ENCODE measurements at places on chromosomes 13 and 19. TPM values are rescaled to one million over a fixed set of nuclear protein-coding genes. Genes with fewer than 3 reads are reported as not detected.

Gene GEMIN7
- total RNA-seq, result 107 TPM

Gene UPK1A
- not detected for total RNA-seq

Gene CD70
- not detected for total RNA-seq

Gene CERS4
- total RNA-seq, result 39.0 TPM

Gene IFNL1
- total RNA-seq, result not detected

Gene KIR3DL2
- not detected for total RNA-seq

Gene LCP1
- total RNA-seq, result 38.8 TPM

Gene ATXN8OS
- total RNA-seq, result not detected

Gene FFAR1
- 0.18 TPM for total RNA-seq

Gene LGALS4
- total RNA-seq, result 113 TPM

Gene NCR1
- total RNA-seq, result not detected

Gene PNMA8A
- total RNA-seq, result not detected

Gene MBD3L3
- total RNA-seq, result not detected

- peak overlapping the region; percentile 84 for H3K27ac ChIP-seq
- DNase-seq, result no peak
- H3K27me3 ChIP-seq, result no peaks in the 10 kb centered on the region
These were observed 64.3 kb downstream of the LRCH1 start for GRCh38 chr13:46617229-46617721.

DNA sequence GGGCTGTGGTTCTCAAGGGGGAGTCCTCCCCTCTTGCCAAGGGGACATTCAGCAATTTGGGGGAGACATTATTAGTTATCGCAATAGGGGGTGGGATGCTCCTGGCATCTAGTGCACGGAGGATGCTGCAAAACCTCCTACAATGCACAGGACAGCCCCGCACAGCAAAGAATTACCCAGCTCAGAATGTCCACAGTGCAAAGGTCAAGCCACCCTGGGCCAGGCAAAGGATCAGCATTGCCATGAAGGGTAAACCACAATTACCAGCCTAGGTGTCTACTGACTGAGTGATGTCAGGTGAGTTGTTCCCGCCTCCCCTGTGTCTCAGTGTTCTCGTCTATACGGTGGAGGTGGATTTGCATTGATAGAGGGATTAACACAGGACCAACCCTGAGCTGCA lies 2.4 kb upstream of the METTL21C start:
- DNase-seq, result no peak
- peaks cover 32% of the 10 kb centered on the region for H3K27me3 ChIP-seq
- no peak overlapping the region for H3K4me3 ChIP-seq

DNA sequence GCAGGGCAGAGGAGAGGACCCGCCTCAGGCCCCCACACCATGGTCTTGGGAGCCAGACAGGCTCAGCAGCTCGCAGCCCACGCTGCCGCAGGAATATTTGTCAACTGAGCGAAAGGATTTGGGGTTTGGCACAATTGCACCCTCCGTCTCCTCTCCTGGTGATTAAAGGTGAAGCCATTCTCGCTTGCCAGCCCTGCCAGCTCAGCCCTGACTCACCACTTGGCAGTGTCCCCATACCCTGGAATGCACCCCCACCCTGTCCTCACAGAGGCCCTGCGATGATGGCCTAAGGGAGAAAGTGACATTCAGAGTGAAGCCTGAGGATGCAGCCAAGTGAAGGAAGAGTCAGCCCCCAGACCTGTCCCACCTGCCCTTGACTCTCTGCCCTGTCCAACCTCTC lies 18.8 kb downstream of the CYTH2 start:
- peaks cover 45% of the 10 kb centered on the region for H3K4me1 ChIP-seq
- H3K27ac ChIP-seq, result peak overlapping the region; percentile 80
- no peaks in the 10 kb centered on the region for H3K36me3 ChIP-seq
- peaks cover 22% of the 10 kb centered on the region for H3K27me3 ChIP-seq

- DNase-seq, result no peak
- H3K27me3 ChIP-seq, result no peaks in the 10 kb centered on the region
- H3K4me3 ChIP-seq, result no peak overlapping the region
- H3K4me1 ChIP-seq, result no peaks in the 10 kb centered on the region
These were observed 60.9 kb downstream of the GGACT start for GRCh38 chr13:100527644-100528043.

- no peak overlapping the region for H3K27ac ChIP-seq
- no peak for DNase-seq
- H3K27me3 ChIP-seq, result no peaks in the 10 kb centered on the region
- H3K36me3 ChIP-seq, result no peaks in the 10 kb centered on the region
- H3K4me3 ChIP-seq, result no peak overlapping the region
- no peaks in the 10 kb centered on the region for H3K4me1 ChIP-seq
These were observed 120.2 kb downstream of the AKAP11 start for GRCh38 chr13:42392180-42392579.

- H3K36me3 ChIP-seq, result no peaks in the 10 kb centered on the region
- H3K27me3 ChIP-seq, result no peaks in the 10 kb centered on the region
- H3K4me3 ChIP-seq, result no peak overlapping the region
- H3K27ac ChIP-seq, result peak overlapping the region; percentile 94
These were observed 16.5 kb downstream of the NFIX start for GRCh38 chr19:13011653-13012389.

GRCh38 chr19:45640849-45641273 lies 1.7 kb upstream of the EML2 start:
- peak overlapping the region; percentile 85 for H3K27ac ChIP-seq
- DNase-seq, result peak; percentile 50
- H3K27me3 ChIP-seq, result peaks cover 27% of the 10 kb centered on the region
- H3K4me3 ChIP-seq, result no peak overlapping the region
- H3K4me1 ChIP-seq, result peaks cover 46% of the 10 kb centered on the region

GRCh38 chr19:11446652-11447301 lies 11.3 kb downstream of the PRKCSH start:
- no peak overlapping the region for H3K27ac ChIP-seq
- H3K4me3 ChIP-seq, result no peak overlapping the region
- no peaks in the 10 kb centered on the region for H3K27me3 ChIP-seq
- peak; percentile 71 for DNase-seq
- peaks cover 5% of the 10 kb centered on the region for H3K4me1 ChIP-seq

- H3K4me1 ChIP-seq, result no peaks in the 10 kb centered on the region
- H3K27me3 ChIP-seq, result no peaks in the 10 kb centered on the region
- DNase-seq, result no peak
- no peak overlapping the region for H3K27ac ChIP-seq
- no peak overlapping the region for H3K4me3 ChIP-seq
These were observed 1016.9 kb downstream of the UQCRFS1 start for GRCh38 chr19:28196101-28196500.

DNA sequence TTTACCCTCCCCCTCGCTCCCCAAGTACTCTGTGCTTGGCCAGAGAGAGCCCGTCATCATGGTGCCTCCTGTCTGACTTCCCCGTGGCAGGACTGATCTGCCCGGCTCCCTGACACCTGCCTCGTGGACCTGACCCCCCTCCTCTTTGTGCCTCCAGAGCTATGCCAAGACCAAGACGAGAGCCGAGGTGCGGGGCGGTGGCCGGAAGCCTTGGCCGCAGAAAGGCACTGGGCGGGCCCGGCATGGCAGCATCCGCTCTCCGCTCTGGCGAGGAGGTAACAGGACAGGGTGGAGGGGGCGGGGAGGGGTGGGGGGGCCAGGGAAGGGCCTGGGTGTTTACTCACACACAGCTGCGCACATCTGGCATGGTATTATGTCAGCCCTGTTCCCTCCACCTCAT lies 4.5 kb downstream of the MRPL4 start:
- no peaks in the 10 kb centered on the region for H3K27me3 ChIP-seq
- peaks cover 16% of the 10 kb centered on the region for H3K4me1 ChIP-seq
- H3K36me3 ChIP-seq, result peaks cover 54% of the 10 kb centered on the region
- no peak for DNase-seq
- H3K27ac ChIP-seq, result no peak overlapping the region
- H3K4me3 ChIP-seq, result no peak overlapping the region

DNA sequence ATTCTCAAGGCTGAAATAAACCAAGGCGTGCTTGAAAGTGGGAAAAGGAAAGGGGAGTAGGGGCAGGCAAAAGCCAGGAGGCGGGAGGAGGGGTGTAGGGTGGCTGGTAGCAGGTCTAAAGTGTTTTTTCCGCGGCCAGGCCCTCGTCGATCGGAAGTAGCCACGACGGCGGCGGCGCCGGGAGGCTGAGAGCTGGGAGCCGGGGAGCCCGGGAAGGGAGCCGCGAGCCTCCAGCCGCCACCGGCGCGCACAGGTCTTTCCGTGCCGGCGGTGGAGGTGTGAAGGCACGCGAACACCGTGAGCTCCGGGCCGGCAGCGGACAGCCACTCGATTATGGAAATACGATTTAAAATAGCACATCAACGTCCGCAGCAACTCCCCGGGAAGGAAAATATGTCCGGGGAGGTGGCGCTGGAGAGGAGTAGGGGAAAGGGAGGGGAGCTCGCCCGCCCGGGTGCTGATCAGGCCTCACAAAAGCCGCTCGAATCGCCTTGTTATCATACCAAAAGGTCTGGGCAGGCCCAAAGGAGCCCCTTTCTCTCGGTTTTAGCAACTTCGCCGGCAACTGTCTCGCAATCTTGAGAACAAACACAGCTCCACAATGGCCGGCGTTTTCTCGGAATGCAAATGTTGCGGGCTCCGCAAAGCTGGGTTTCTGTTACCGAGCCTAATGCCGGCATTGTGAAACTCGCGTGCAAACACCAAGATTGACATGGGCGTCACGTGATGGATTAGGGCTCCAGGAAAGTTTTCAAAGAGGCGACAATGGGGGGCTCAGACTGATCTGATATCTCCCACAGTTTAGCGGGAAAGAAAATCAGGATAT lies 2.9 kb upstream of the PCDH8 start:
- DNase-seq, result peak; percentile 71
- peak overlapping the region; percentile 20 for H3K27ac ChIP-seq
- H3K27me3 ChIP-seq, result peaks cover 21% of the 10 kb centered on the region
- H3K4me1 ChIP-seq, result peaks cover 31% of the 10 kb centered on the region
- H3K4me3 ChIP-seq, result peak overlapping the region; percentile 63

GRCh38 chr13:98103531-98103930 lies 39.4 kb upstream of the FARP1 start:
- DNase-seq, result no peak
- H3K27me3 ChIP-seq, result no peaks in the 10 kb centered on the region
- no peak overlapping the region for H3K4me3 ChIP-seq
- no peaks in the 10 kb centered on the region for H3K36me3 ChIP-seq

DNA sequence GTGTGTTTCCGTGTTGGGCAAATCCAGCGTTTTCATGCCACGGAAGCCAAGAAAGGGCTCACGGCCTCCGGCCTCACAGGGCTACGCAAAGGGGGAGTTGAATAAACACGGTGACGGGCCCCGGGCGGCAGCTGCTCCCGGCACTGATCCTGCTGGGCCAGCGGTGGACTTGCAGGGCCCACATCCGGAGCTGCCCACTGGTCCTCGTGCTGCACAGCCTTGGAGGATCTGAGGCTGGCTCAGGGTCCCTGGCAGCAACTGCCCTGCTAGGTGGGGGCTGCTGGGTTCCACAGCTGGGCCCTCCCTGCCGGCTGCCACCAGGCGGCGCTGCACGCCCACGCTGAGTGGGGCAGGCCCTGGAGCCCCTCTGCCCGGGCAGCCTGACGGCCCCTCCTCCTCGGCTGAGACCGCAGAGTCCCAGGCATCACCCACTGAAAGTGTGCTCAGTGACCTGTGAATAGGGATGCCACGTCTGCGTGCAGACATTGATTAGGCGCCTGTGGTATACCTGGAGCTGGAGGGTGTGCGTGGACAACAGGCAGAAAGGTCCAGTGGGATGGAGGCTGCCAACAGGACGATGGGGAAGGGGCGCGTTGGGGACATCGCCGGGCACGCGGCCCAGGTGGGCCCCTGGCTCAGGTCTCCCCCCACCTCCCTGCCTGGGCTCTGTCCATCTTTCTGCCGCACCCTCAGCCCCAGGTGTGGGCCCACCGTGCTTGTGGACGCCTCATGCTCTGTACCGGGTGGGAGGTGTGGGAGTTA lies 5.3 kb upstream of the HCN2 start:
- H3K27me3 ChIP-seq, result peaks cover 19% of the 10 kb centered on the region
- H3K36me3 ChIP-seq, result peaks cover 45% of the 10 kb centered on the region
- H3K27ac ChIP-seq, result no peak overlapping the region
- peaks cover 29% of the 10 kb centered on the region for H3K4me1 ChIP-seq

DNA sequence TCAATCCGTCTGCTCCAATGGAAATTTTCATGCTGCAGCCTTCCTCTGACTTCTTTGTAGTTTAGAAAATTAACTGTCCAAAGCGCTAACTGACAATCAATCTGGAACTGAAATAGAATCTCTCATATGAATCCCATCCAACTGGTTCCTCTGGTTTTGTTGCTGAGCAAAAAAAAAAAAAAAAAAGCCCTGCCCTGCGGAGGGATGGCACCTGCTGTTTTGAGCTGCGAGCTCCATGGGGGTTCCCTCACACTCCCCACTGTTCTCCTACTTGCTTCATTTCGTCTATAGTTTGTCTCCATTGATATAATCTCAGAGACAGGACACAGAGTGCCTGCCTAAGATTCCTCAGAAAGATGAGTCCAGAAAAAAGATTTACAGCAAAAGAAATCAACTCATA lies 33.4 kb downstream of the FAAP24 start:
- H3K36me3 ChIP-seq, result peaks cover 5% of the 10 kb centered on the region
- no peak overlapping the region for H3K4me3 ChIP-seq
- no peak for DNase-seq

DNA sequence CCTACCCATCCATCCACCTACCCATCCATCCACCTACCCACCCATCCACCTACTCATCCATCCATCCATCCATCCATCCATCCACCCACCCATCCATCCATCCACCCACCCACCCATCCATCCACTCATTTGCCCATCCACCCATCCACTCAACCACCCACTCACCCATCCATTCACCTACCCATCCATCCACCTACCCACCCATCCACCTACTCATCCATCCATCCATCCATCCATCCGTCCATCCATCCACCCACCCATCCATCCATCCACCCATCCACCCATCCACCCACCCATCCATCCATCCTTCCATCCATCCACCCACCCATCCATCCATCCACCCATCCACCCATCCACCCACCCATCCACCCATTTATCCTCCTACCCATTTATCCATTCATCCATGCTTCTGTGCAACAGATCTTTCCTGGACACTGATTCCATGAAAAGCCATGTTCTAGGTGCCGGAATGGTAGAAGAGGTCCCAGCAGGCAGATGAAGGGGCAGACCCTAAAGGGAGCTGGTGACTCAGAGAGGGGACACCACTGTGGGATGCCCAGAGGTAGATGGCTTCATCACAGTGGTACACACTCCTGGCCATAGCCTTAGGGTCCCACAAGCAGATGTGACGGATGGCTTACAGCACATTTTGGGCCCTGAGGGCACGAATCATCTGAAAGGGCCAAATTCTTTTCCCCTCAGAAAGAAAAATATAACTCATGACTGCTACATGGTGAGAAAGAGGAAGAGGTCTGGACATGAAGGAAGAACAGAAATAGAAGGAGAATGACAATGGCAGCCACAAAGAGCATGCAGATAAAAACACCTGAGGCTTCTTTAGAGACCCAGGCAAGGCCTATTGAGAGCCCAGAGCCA lies 76.0 kb downstream of the KCTD15 start:
- no peak overlapping the region for H3K27ac ChIP-seq
- H3K36me3 ChIP-seq, result no peaks in the 10 kb centered on the region
- peaks cover 12% of the 10 kb centered on the region for H3K4me1 ChIP-seq

GRCh38 chr13:47168618-47169017 lies 271.8 kb upstream of the HTR2A start:
- no peaks in the 10 kb centered on the region for H3K27me3 ChIP-seq
- DNase-seq, result no peak
- no peak overlapping the region for H3K4me3 ChIP-seq
- H3K4me1 ChIP-seq, result peaks cover 14% of the 10 kb centered on the region
- no peak overlapping the region for H3K27ac ChIP-seq
- H3K36me3 ChIP-seq, result no peaks in the 10 kb centered on the region

GRCh38 chr19:47111006-47111621 lies 2.5 kb downstream of the ZC3H4 start:
- peak; percentile 62 for DNase-seq
- H3K27me3 ChIP-seq, result no peaks in the 10 kb centered on the region
- H3K4me1 ChIP-seq, result peaks cover 36% of the 10 kb centered on the region
- no peaks in the 10 kb centered on the region for H3K36me3 ChIP-seq
- H3K27ac ChIP-seq, result peak overlapping the region; percentile 100
